ENCODE measurements at places on chromosomes 3 and 15. TPM values are rescaled to one million over a fixed set of nuclear protein-coding genes. Genes with fewer than 3 reads are reported as not detected.

COL6A5 gene
- total RNA-seq, result not detected

GRCh38 chr3:163048881-163049280, 1552.3 kb downstream of the OTOL1 start:
- DNase-seq, result no peak

TPRG1 gene
- 6.2 TPM for total RNA-seq

DNA sequence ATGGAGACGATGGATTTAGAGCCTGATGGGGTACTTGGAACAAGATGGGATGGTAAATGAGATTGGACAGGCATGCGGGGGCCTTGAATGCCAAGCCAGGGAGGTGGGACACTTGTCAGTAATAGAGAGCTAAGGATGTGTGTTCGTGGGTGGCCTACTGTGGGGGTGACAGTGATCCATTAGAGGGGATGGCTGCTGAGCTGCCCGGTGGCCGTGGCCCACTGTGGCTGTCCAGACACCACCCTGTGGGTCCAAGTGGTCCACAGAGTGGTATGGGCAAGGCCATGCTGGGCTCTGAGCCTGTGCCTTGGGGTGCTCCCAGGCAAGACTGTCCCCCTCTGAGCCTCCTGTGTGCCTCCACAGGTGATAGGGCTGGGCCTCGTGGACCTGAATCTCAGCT, 17.5 kb downstream of the CAND2 start:
- DNase-seq, result no peak

- peak; percentile 36 for DNase-seq
Observed at GRCh38 chr3:126348308-126348920, 8.8 kb downstream of the KLF15 start.
